ENCODE measurements at places on chromosomes 3 and 15.
A peak's percentile ranks its signal among the peaks of the same experiment; 100 is the strongest.

DNA sequence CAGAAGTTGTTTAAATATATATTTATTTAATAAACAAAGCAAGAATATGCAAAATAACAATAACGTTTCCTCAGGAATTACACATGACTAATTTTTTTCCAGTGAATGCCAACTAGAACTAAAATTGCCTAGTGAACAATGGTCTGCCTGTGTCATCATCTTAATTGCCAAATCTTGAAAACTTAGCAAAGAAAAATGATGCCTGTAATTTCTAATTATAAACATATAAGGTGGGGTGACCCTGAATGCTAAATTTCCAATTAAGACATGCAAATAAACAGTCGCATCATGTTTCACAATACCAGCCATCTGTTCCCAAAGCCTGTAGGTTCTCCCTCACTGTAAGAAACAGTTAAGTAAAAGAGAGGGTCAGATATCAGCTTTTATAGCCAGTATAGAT is 67.6 kb upstream of the PLCL2 start:
- DNase-seq = no peak

DNA sequence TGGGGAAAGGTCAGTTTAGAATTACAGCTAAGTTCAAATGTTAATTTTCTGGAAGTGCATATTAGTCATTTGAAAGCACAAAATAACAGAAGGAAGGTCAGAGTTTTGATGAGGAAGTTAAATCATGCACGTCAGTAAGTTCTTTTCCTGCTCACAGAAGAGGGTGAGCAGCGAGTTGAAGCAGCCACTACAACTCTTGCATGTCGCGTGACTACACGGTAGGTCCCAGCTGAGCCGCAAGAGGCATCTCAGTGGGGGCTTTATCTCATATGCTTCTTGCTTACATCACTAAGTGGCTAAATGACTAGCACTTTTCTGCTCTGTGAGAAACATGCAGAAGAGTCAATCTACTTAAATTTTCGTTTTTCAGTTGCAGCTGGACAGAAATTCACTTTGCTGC is 21.3 kb upstream of the SEC62 start:
- DNase-seq = peak; percentile 16

DNA sequence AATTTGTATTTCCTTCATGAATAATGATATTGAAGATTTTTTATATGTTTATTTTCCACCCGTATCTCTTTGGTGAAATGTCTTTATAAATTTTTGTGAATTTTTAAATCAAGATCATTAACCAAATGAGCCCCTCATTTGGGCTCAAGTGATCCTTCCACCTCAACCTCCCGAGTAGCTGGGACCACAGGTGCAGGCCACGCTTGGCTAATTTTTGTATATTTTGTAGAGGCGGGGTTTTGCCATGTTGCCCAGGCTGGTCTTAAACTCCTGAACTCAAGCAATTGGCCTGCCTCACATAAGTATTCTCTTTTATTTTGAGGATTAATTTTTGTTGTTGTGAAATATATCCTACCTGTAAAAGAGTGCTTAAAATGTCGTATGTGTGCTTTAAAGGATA is 4.9 kb downstream of the BBS4 start:
- DNase-seq = no peak

DNA sequence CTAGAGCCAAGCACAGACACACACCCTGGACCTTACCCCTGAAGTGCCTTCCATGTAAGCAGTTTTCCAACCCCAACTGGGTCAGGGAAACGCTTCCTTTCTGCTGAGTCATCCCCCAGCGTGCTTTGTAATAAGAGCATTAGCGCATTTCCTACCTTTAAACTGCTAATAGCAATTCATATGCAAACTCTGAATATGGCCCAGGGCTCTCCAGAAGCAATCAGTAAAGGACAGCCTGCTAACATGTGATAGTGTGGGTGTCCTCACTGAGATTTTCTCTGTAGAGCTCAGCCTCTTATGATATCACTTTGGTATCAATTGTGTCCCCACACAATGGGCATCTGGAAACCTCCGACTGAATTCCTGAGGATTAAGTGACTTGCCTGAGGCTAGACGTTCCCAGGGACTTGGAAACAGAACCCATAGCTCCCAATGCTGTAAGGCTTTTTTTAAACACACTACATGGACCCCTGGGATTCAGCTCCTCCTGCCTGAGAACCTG is 5.6 kb downstream of the GABRB3 start:
- DNase-seq = no peak

DNA sequence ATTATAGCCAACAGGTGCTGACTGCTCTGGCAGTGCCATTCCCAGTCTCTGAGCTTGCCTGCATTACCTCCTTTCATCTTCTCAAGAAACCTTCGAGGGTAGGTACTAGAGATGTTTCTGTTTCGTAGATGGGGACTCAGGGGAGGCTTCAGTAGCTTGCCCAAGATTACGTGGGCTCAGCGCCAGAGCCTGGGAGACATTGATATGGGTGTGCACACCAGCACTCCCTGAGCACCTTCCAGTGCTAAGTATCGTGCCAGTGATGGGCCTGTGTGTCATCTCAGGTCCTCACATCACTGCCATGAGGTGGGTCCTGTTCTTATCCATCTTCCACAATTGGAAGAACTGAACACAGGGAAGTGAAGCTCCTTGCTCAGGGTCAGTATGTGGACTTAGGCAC is 15.2 kb downstream of the TSEN2 start:
- no peak for DNase-seq

- no peak for DNase-seq
These were observed 61.8 kb downstream of the PCCB start for GRCh38 chr3:136311968-136312367.

DNA sequence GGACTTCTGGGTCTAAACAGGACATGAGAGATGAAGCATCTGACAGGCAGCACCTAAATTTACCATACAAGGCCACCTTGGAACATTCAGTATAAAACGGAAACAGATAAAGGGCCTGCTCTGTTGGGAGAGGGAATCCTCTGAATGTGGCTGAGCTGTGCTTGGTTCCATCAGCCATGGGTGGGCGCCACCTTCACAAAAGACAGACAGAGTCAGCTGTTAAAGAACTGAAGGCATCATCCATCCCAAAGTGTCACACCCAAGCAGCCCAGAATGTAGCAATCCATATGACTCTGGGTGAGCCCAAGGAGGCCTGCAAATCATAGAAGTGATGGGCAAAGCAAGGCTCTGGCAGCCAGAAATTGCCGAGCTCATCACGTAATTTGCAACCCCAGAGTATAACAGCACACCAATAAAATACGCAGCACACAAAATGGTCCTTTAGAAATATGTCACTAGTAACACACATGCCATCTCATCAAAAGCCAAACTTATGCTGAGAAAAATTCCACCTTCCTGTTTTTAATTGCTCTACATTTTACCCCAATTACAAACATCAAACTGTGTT is 24.8 kb upstream of the RBP1 start:
- no peak for DNase-seq
